HT1080 (cell line): ENCODE measurements at places on chromosomes 13 and 19. TPM values are rescaled to one million over a fixed set of nuclear protein-coding genes. Genes with fewer than 3 reads are reported as not detected.

The HSD17B14 gene
- not detected in 2 replicates for total RNA-seq

The KRTDAP gene
- not detected in 2 replicates for total RNA-seq

The ZNF808 gene
- total RNA-seq = 0.16 TPM in 1 of 2 replicates, not detected in the other

The SGCG gene
- not detected in 2 replicates for total RNA-seq

The ALOX5AP gene
- total RNA-seq = 1.0 TPM in 1 of 2 replicates, not detected in the other

The RASIP1 gene
- total RNA-seq = not detected in 2 replicates
